ENCODE measurements at places on chromosomes 7 and 10.

DNA sequence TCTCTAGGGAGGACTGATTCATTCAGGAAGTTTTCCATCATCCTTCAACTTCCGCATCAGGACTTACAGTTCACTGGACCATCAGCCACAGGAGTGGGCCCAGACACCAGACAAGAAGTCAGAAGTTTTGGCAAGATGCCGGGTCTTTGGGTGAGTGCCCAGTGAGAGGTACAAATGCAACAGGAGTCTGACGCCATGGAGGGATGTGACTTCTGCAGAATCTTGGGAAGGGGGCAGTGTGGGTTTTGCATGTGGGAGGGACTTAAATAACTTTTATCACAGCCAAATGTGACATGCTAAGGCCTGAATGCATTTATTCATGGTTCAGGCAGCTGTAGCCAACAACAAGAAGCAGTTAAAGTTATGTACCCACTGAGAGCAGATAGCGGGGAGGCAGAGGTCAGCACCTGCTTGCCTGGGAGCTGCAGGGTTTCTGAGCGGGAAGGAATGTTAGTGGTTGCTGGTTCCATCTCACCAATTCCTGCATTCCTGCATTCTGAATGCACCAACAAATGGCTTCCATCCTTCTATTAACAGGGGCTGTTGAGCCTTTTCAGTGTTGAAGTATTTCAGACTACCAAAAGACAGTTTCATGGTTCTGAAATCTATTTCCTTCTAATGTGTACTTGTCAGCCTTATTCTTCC is 375.2 kb downstream of the PAXIP1 start:
- DNase-seq = no peak

DNA sequence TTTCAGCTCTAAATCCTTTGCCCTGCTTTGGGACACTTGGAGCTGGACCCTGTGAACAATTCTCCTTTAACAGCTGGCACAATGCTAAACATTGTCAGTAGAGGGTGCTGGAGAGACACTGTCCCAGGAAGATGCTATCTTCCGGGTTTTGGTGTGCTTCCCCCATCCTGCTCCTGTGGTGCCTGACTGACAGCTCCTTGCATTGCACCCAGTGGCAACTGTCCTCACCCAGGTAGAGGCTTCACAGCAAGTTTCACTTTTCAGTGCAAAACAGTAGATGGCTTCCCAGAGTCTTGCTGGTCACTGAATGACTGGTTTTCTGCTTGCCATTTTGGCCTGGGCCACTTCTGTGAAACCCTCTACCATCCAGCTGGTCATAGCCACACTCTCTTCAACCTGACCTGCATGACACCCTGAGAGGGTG is 77.3 kb downstream of the CDC14C start:
- DNase-seq = peak; percentile 30

- no peak for DNase-seq
Observed at GRCh38 chr10:121392657-121393056, 205.6 kb downstream of the FGFR2 start.

- no peak for DNase-seq
Observed at GRCh38 chr10:354901-355617, 219.8 kb downstream of the ZMYND11 start.

GRCh38 chr10:14507176-14507575 is 176.5 kb upstream of the FRMD4A start:
- peak; percentile 57 for DNase-seq

GRCh38 chr10:930625-931325 is 730 bp downstream of the LARP4B start:
- DNase-seq = no peak

Data from NCI-H2081 (cell line).